ENCODE measurements at places on chromosomes 1 and 21.
A peak's percentile ranks its signal among the peaks of the same experiment; 100 is the strongest.

- peak; percentile 87 for DNase-seq
Measured at GRCh38 chr1:94327001-94327690, 89.8 kb upstream of the ARHGAP29 start.

- peak; percentile 52 for DNase-seq
Measured at GRCh38 chr1:32454726-32455125, 10.1 kb upstream of the ZBTB8B start.

DNA sequence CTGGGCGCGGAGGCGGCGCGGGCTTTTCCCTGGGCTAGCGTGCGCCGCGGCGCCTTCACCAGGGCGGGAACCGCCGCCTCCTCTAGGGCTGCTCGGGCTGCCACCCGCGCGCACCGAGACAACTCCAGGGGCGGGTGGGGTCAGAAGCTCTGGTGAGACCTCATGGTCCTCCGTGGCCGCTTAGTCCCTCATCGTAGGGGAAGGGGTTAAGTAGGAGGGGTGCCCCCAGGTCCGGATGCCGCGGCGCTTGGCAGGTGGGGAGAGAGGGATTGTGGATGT is 559 bp downstream of the SERTAD4 start:
- DNase-seq = no peak

GRCh38 chr1:167776151-167776550 is 54.4 kb downstream of the MPZL1 start:
- no peak for DNase-seq

- DNase-seq = no peak
Measured at GRCh38 chr21:36698981-36699545, at the start of gene SIM2. SIM2 (plus strand) TSS chr21:36699115; CDS start chr21:36699747, 632 bp downstream.

DNA sequence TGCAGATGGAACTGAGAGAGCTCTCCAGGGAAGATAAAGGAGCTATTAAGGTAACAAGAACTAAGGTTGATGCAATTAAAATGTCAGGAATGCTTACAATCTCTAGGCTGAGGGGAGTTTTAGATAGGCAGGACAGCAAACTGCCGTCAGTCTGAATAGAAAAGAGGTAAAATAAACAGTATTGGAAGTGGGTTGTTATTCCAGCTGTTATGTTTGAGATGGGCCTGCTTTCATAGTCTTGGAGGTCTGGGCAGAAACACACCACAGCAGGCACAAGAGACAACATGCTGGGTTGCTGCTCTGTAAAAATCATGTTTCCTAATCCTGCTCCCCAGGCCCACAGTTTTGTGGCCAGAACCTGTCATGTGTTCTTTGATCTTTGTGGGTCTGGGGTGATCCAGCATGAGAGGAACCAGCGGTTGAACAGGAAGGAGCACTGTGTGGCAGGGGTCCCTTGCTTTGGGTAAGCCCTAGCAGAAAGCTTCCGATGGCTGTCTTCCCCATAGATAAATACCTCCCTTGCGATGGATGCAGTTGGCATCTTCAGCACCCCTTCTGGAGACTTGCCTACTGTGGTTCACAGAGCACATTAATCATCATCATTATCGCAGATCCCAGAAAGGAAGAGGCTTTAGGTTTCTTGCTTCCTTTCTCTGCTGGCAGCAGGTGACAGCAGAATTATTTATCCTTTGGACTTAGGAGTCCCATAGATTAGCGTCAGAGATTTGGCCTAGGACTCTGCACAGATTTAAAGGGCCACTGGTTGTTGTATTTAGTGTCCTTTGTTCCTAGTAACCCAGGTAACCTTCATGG is 97.1 kb downstream of the AK5 start:
- no peak for DNase-seq

DNA sequence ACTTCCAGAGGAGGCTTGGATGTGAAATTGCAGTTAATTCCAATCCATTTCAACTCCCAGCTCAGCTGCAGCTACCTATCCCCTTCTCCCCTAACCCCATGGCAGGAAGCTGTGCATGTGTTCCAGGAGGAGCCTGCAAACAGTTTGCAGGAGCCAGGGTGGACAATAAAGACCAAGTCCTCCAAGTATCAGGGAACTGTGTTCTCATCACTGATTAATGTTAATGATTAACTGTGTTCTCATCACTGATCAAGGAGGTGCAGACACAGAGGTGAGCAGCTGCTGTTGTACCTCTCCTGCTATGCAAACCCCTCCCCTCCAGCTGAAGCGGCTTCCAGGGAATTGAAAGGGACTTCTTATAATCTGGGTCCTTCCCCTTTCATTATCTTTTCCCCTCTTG is 19.2 kb downstream of the CLDN19 start:
- DNase-seq = no peak

DNA sequence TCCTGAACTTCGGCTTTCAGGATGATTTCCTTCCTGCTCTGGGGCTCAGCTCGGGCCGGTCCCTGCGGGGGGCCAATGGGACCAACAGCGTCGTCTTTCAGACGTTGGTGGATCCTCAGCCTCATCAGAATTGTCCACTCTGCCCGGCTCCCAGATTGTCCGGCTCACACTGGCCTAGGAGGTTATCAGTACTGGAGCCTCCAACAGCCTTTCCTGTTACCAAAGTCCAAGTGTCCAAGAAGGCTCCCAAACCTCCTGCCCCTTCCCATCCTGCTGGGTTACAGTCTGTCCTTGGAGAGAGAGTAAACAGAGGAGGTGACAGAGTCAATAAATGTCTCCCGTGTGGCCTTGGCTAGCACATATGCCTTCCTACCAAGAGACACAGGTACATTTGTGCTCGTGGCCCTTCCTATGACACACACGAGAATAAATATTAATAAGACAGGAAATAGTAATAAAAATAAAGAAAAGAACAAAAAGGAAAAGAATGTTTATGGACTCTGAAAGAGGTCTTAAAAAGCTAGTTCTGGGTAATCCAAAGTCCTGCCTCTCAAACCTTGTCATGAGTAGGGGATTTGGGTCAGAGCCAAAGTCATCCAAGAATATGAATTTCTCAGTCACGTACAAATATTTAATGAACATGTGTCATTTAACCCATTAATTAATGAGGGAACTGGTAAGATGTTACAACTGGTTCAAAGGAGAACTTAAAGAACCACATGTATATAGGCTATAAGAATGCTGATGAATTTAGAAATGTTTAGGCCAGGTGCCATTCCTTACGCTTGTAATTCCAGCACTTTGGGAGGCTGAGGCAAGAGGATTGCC is 80.8 kb upstream of the SLC2A1 start:
- DNase-seq = no peak

DNA sequence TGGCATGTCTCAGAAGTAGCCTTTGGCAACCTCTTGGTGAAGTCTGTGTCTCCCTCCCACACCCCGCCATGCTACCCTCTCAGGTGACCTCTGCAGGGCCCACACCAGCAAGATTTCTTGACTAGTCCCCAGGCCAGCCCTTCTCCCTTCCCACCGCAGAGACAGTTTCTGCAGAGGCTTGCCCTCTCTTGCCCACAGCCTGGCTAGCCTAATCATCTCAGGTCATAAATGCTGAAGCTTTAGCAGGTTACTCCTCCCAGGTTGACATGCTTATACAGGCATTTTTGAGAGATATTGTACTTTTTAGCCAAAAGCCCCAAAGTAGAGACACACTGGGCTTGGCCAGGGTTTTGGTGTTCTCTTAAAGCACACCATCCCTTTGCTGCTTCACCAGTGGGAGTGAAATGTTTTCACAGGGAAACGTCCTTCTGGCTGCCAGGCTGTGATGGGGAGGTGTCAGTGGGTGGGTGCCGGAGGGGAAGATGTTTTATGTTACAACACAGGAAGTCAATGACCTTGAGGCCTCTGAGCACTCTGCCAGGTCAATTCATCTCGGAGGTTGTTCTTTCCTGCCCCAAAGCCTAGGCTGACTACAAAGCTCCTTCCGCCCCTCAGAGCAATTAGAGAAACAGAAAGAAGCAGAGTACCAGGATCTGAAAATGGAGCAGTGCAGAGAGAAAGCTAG is 58.5 kb downstream of the STYXL2 start:
- no peak for DNase-seq

GRCh38 chr21:14554948-14555347 is 8.8 kb upstream of the SAMSN1 start:
- DNase-seq = no peak

DNA sequence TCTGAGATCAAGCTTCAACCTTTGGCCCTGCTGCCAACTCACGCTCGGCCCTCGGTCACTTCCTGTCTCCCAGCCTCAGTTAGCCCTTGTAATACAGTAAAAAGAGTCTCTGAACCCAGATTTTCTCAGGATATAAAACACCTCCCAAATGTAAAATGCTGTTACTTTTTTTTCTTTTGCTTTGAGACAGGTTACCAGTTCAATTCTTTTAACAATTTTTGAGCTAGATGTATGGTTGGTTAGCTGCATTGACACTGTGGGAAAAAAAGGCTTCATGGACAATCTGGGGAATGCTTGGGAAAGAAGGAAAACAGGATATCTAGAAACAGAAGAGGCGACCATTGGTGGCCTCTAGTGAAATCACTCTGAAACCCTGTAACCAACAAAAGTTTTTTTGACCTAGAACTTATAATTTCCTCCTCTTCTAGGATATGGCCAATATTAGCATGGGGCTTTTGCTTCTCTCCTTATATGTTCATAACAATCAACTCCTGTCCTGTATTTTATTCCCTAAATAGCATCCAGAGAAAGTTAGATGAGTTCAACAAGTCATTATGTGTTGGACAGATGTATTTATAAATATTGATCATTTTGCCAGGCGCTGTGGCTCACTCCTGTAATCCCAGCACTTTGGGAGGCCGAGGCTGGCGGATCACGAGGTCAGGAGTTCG is 1.3 kb downstream of the CMPK1 start:
- DNase-seq = no peak

DNA sequence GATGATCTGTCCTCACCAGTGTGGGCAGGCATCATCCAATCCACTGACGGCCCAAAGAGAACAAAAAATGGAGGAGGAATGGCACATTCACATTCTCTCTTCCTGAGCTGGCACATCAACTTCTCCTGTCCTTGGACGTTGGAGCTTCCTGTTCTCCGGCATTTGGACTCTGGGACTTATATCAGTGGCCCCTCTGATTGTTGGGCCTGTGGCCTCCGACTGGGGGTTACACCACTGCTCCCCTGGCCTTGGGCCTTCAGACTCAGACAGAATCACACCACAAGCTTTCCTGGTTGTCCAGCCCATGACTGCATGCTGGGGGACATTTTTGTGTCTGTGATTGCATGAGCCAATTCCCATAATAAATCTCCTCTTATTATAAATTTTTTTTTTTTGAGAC is 20.1 kb downstream of the IFNLR1 start:
- peak; percentile 30 for DNase-seq

GRCh38 chr1:78408192-78408591 is 82.6 kb upstream of the PTGFR start:
- no peak for DNase-seq

DNA sequence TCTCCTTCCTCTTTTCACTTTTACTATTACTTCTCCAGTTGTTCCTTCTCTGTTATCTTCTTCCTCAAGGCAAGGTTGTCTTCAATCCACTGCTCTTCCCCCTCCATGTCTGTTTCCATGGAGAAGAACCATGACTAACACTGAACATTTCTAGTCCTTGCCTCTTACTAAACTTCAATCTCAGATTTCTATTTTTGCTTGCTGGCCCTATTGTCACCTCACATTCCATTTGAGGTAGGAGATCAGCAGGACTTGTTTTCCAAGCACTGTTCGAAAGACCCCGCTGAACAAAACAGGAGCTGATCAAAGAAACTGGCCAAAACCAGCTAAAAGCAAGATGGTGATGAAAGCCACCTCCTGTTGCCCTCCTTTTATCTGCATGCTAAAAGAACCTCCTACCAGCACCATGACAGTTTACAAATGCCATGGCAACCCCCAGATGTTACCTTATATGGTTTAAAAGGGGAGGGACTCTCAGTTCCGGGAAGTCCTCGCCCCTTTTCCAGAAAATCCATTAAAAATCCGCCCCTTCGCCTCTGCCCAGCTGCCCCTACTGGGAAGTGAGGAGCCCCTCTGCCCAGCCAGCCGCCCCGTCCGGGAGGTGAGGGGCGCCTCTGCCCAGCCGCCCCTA is 22.6 kb downstream of the GON4L start:
- DNase-seq = no peak

DNA sequence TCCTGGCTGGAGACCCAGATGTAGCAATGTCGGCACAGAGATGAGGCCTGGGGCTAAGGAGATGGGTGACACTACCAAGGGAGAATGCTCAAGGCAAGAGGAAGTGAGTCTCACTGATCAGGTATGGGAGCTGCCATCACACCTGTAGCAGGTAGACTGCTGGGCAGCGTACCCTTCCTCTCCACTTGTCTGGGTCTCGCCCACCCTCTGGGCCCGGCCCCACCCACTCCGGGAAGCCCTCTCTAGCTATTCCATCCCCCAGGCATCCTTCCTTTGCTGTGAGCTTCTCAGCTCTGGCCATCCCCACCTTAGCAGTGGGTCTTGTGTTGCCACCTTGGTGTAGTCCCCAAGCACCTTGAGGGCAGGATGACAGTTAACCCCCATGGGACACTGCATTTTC is 87.7 kb upstream of the EDN2 start:
- peak; percentile 34 for DNase-seq

- no peak for DNase-seq
Measured at GRCh38 chr1:148435406-148435805, 47.7 kb downstream of the PPIAL4G start.

GRCh38 chr1:214107322-214108096 is 119.7 kb downstream of the PROX1 start:
- no peak for DNase-seq

DNA sequence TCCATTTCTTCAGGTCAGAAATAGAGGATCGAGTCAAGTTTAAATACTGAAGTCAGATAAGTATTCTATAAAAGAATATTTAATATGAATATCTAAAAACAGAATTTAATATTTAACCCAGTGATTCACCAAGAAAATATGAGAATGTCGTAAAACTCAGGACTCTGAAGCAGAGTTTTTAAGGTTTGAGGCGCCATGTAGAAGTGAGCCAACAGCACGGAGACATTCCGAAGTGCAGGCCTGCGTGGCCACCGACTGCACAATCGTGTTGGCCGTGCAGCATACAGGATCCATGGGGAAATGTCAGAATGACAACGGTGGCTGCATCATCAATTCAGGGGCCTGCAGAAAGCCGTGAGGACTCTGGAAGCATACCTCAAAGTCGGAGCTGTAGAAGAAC is 23.4 kb downstream of the MRAP start:
- DNase-seq = no peak

DNA sequence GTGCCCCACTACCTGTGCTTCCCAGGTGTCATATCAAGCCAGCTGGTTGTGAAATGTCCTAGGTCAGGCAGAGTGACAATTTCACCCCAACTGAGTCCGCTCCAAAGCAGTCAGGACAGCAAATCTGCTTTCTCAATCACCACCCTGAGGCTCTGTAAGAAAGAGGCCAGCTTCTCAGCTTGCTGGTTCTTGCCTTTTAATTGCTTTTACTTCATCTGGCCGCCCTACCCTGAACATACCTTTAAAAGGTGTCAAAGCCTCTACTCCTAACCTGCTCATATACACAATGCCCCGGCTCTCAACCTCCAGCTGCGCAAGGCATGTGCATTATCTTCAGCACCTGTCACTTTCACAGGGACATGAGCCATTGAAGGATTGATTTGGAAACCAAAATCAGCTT is 581.6 kb downstream of the NPHP4 start:
- no peak for DNase-seq

GRCh38 chr1:56468518-56468917 is 110.8 kb downstream of the PLPP3 start:
- DNase-seq = no peak

DNA sequence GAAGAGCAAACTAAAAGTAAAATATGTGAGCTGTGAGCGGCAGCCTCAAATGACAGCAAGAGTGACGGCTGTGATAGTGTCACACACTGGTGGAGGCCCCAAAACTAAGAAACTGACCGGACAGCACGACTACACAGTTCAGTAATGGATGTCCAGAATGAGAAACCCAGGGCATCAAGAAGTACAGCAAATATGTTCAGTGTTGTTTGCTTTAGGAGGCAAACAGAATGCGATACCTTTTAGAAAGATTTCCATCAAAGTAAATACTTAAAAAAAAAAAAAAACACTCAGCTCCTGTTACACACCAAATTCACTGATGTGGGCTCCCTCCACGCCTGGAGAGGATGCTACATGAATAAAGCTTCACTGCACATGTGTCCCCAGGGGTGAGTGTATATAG is 1.1 kb upstream of the PKP1 start:
- peak; percentile 18 for DNase-seq

All from posterior vena cava (tissue), 2 donors.